ENCODE measurements at places on chromosomes 16 and 17. TPM values are rescaled to one million over a fixed set of nuclear protein-coding genes. Genes with fewer than 3 reads are reported as not detected.

- no peak overlapping the region for H3K27ac ChIP-seq
- DNase-seq, result no peak
- no peak overlapping the region for H3K4me3 ChIP-seq
- peaks cover 14% of the 10 kb centered on the region for H3K36me3 ChIP-seq
Measured at GRCh38 chr17:42485680-42486079, 27.0 kb downstream of the ATP6V0A1 start.

GRCh38 chr17:48549914-48550501 lies 5.1 kb upstream of the HOXB2 start:
- H3K36me3 ChIP-seq, result no peaks in the 10 kb centered on the region
- no peak overlapping the region for H3K27ac ChIP-seq
- H3K4me1 ChIP-seq, result peaks cover 31% of the 10 kb centered on the region
- no peak overlapping the region for H3K4me3 ChIP-seq

GRCh38 chr17:77101521-77102410 lies 39.0 kb upstream of the SEC14L1 start:
- peaks cover 41% of the 10 kb centered on the region for H3K4me1 ChIP-seq
- H3K4me3 ChIP-seq, result no peak overlapping the region
- DNase-seq, result no peak
- no peak overlapping the region for H3K27ac ChIP-seq

DNA sequence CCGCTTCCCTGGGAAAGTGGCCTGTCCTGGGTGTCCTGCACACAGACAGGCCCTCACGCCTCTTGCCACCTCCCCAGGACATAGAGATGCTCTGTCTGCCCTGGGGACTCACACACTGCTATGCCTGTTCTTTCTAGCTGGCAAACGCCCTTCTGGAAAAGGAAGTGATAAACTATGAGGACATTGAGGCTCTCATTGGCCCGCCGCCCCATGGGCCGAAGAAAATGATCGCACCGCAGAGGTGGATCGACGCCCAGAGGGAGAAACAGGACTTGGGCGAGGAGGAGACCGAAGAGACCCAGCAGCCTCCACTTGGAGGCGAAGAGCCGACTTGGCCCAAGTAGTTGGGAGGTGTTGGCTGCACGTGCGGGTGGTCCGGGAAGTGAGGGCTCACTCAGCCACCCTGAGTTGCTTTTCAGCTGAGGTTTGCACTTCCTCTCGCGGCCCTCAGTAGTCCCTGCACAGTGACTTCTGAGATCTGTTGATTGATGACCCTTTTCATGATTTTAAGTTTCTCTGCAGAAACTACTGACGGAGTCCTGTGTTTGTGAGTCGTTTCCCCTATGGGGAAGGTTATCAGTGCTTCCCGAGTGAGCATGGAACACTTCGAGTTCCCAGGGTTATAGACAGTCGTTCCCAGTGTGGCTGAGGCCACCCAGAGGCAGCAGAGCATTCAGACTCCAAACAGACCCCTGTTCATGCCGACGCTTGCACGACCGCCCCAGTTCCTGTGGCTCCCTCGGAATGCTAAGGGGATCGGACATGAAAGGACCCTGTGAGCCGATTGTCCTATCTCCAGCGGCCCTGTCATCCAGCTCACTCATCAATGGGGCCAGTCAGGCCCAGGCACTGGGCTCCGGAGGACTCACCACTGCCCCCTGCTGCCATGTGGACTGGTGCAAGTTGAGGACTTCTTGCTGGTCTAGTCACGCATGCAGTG lies 3.5 kb upstream of the RPL13 start:
- H3K36me3 ChIP-seq, result peaks cover 10% of the 10 kb centered on the region
- no peak overlapping the region for H3K27ac ChIP-seq
- no peaks in the 10 kb centered on the region for H3K27me3 ChIP-seq

- H3K27ac ChIP-seq, result no peak overlapping the region
- H3K4me1 ChIP-seq, result no peaks in the 10 kb centered on the region
- H3K27me3 ChIP-seq, result peaks cover 9% of the 10 kb centered on the region
- H3K4me3 ChIP-seq, result no peak overlapping the region
- no peak for DNase-seq
Measured at GRCh38 chr16:15803618-15804017, 53.2 kb downstream of the MYH11 start.

GRCh38 chr16:81570151-81570846 lies 125.7 kb downstream of the CMIP start:
- H3K27me3 ChIP-seq, result no peaks in the 10 kb centered on the region
- DNase-seq, result no peak
- H3K4me1 ChIP-seq, result peaks cover 47% of the 10 kb centered on the region
- H3K4me3 ChIP-seq, result no peak overlapping the region
- H3K27ac ChIP-seq, result no peak overlapping the region

- H3K4me1 ChIP-seq, result no peaks in the 10 kb centered on the region
- H3K27me3 ChIP-seq, result no peaks in the 10 kb centered on the region
- H3K4me3 ChIP-seq, result no peak overlapping the region
- DNase-seq, result no peak
- no peak overlapping the region for H3K27ac ChIP-seq
- H3K36me3 ChIP-seq, result no peaks in the 10 kb centered on the region
Measured at GRCh38 chr17:52227926-52228325, 69.4 kb upstream of the CA10 start.

- DNase-seq, result no peak
- H3K4me1 ChIP-seq, result peaks cover 47% of the 10 kb centered on the region
- peaks cover 85% of the 10 kb centered on the region for H3K27me3 ChIP-seq
- H3K36me3 ChIP-seq, result peaks cover 3% of the 10 kb centered on the region
- peak overlapping the region; percentile 79 for H3K4me3 ChIP-seq
Measured at GRCh38 chr16:54937671-54938211, 7.1 kb downstream of the IRX5 start.

GRCh38 chr17:27634776-27635175 lies 3.8 kb downstream of the LGALS9 start:
- no peak overlapping the region for H3K4me3 ChIP-seq
- no peaks in the 10 kb centered on the region for H3K27me3 ChIP-seq
- H3K4me1 ChIP-seq, result peaks cover 35% of the 10 kb centered on the region
- H3K36me3 ChIP-seq, result peaks cover 6% of the 10 kb centered on the region
- no peak overlapping the region for H3K27ac ChIP-seq

DNA sequence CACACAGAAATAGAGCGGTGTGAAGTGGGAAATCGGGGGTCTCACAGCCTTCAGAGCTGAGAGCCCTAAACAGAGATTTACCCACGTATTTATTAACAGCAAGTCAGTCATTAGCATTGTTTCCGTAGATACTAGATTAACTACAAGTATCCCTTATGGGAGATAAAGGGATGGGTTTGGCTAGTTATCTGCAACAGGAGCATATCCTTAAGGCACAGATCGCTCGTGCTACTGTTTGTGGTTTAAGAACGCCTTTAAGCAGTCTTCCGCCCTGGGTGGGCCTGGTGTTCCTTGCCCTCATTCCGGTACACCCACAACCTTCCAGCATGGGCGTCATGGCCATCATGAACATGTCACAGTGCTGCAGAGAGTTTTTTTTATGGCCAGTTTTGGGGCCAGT lies 27.0 kb downstream of the TMC6 start:
- no peak overlapping the region for H3K27ac ChIP-seq
- DNase-seq, result no peak
- peaks cover 9% of the 10 kb centered on the region for H3K36me3 ChIP-seq
- no peak overlapping the region for H3K4me3 ChIP-seq
- H3K27me3 ChIP-seq, result no peaks in the 10 kb centered on the region

- H3K27me3 ChIP-seq, result no peaks in the 10 kb centered on the region
- peaks cover 16% of the 10 kb centered on the region for H3K36me3 ChIP-seq
- peak overlapping the region; percentile 78 for H3K27ac ChIP-seq
- H3K4me1 ChIP-seq, result peaks cover 63% of the 10 kb centered on the region
- H3K4me3 ChIP-seq, result peak overlapping the region; percentile 87
- DNase-seq, result no peak
Measured at GRCh38 chr17:47649972-47650524, 329 bp downstream of the KPNB1 start.

DNA sequence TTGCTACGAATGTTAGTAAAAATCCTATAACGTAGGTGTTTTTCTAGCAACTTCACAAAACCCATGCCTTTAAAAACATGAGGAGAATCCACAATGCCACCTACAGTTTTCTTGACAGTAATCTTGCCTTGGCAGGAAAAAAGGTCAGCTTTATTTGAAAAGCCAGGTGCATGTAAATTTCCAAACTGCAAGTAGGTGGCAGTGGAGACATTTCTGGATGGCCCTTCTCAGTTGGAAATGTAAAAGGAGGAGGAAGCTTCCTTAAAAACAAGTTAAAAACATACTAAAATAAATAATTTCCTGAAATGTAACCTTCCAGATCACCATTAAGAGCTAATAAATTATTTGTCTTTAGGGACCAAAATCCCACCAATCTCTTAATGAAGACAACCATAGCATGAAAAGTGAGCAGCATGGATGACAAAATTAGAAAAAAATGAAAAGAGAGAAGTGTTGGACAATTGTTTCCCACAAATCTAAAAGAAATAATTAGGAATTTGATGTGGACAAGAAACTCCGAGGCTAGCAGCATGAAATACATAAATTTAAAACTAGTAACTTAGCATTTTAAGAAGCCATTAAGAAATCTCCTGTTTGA lies 152.2 kb downstream of the SNX11 start:
- peaks cover 6% of the 10 kb centered on the region for H3K4me1 ChIP-seq
- no peaks in the 10 kb centered on the region for H3K36me3 ChIP-seq
- no peaks in the 10 kb centered on the region for H3K27me3 ChIP-seq
- no peak overlapping the region for H3K27ac ChIP-seq
- no peak overlapping the region for H3K4me3 ChIP-seq

- H3K36me3 ChIP-seq, result no peaks in the 10 kb centered on the region
- no peak overlapping the region for H3K27ac ChIP-seq
- peak; percentile 11 for DNase-seq
- H3K4me3 ChIP-seq, result peak overlapping the region; percentile 39
- peaks cover 45% of the 10 kb centered on the region for H3K4me1 ChIP-seq
- H3K27me3 ChIP-seq, result peaks cover 18% of the 10 kb centered on the region
Measured at GRCh38 chr17:77692571-77693161, 265.8 kb upstream of the TNRC6C start.

DNA sequence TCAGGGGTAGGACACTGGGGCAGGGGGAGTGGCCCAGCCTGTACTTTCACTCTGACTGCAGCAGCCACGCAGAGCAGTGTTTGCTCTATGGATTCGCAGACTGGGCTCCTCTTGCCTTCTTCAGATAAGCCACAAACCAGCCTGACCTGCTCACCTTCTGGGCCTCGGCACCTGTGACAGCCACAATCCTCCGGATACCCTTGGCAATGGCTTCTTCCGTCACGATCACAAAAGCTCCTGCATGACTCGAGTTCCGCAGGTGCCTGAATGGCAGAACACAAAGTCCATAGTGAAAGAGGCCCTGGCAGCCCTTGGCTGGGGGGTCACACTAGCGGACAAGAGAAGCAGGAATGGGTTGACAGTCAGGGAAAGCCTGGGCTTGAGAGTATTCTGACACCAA lies 3.8 kb upstream of the EXOSC6 start:
- H3K27ac ChIP-seq, result no peak overlapping the region
- H3K27me3 ChIP-seq, result no peaks in the 10 kb centered on the region
- peaks cover 36% of the 10 kb centered on the region for H3K36me3 ChIP-seq
- no peak for DNase-seq
- H3K4me3 ChIP-seq, result no peak overlapping the region

DNA sequence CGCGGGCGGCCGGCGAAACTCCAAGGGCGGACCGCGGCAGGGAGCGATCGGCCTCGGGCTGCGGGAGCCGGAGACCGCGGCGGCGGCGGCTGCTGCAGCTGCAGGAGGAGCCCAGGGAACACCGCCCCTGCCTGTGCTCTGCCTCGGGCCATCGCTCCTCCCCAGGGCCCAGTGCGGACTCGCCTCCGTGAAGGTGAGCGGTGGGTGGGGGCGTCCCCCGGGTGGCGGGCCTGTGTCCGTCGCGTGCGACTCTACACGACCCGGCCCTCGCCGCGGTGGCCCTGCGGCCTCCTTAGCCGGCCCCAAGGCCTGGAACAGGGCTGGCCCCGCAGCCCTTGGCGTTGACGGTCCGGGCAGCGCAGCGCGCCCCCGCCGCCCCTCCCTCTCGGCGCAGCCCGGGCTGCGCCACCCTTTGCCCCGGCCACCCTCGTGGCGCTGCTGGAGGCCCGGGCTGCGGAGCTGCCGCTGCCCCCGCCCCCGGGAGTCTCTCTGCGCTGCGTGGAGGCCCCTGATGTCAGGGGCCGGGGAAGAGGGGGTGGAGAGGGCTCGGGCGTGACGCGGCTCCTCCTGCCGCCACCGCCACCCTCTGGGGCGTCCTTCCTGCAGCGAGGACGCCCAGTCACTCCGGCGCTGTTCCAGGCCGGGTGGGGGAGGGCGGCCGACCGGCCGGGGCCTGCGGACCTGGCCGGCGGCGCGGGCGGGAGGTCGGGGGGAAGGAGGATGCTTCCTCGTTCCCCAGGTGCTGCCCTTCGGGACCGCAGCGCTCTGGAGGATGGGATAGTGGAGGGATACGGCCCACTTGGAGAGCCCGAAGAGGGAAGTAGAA lies 485 bp downstream of the DYNLL2 start:
- DNase-seq, result peak; percentile 73
- peaks cover 42% of the 10 kb centered on the region for H3K4me1 ChIP-seq
- H3K4me3 ChIP-seq, result peak overlapping the region; percentile 88
- H3K27ac ChIP-seq, result peak overlapping the region; percentile 89

DNA sequence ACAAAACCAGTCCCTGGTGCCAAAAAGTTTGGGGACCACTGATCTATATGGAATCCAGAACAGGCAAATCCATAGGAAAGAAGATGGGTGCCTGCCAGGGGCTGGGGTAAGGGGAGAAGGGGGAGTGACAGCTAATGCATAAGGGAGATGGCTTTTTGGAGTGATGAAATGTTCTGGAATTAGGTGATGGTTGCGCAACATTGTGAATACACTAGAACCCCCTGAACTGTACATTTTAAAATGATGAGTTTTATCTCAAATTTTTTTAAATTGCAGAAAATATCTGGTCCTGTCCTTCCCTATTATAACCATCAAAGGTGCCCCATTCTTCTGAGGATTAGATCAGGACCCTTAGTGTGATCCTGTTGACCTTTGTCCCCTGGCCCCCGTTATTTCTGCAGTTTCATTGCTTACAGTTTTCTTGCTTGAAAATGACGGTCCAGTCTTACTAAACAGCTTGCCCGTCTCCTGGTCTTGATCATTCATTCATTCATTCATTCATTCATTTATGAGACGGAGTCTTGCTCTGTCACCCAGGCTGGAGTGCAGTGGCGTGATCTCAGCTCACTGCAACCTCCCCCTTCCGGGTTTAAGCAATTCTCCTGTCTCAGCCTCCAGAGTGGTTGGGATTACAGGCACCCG lies 4.6 kb downstream of the BCO1 start:
- H3K27me3 ChIP-seq, result peaks cover 18% of the 10 kb centered on the region
- no peak for DNase-seq
- no peak overlapping the region for H3K27ac ChIP-seq
- H3K4me1 ChIP-seq, result peaks cover 7% of the 10 kb centered on the region
- H3K36me3 ChIP-seq, result no peaks in the 10 kb centered on the region
- H3K4me3 ChIP-seq, result no peak overlapping the region

GRCh38 chr16:29315916-29316517 lies 90.5 kb downstream of the NPIPB11 start:
- no peaks in the 10 kb centered on the region for H3K36me3 ChIP-seq
- H3K4me3 ChIP-seq, result no peak overlapping the region
- no peak overlapping the region for H3K27ac ChIP-seq
- no peaks in the 10 kb centered on the region for H3K27me3 ChIP-seq
- H3K4me1 ChIP-seq, result peaks cover 13% of the 10 kb centered on the region

PRR15L gene
- total RNA-seq, result not detected

OR4D1 gene
- total RNA-seq, result 0.34 TPM

SLC6A2 gene
- total RNA-seq, result not detected

B9D1 gene
- total RNA-seq, result 2.4 TPM

ESRP2 gene
- total RNA-seq, result 0.31 TPM

CA7 gene
- total RNA-seq, result not detected

Measured in activated T-cell treated with anti-CD3 and anti-CD28 coated beads, Interleukin-2, amount 50 U/mL, for 72 hours (primary cell).